Inflammatory macrophage (primary cell): ENCODE measurements at places on chromosomes 2 and 18.

GRCh38 chr2:241223211-241224017, 34.9 kb downstream of the ANO7 start:
- DNase-seq, result no peak

DNA sequence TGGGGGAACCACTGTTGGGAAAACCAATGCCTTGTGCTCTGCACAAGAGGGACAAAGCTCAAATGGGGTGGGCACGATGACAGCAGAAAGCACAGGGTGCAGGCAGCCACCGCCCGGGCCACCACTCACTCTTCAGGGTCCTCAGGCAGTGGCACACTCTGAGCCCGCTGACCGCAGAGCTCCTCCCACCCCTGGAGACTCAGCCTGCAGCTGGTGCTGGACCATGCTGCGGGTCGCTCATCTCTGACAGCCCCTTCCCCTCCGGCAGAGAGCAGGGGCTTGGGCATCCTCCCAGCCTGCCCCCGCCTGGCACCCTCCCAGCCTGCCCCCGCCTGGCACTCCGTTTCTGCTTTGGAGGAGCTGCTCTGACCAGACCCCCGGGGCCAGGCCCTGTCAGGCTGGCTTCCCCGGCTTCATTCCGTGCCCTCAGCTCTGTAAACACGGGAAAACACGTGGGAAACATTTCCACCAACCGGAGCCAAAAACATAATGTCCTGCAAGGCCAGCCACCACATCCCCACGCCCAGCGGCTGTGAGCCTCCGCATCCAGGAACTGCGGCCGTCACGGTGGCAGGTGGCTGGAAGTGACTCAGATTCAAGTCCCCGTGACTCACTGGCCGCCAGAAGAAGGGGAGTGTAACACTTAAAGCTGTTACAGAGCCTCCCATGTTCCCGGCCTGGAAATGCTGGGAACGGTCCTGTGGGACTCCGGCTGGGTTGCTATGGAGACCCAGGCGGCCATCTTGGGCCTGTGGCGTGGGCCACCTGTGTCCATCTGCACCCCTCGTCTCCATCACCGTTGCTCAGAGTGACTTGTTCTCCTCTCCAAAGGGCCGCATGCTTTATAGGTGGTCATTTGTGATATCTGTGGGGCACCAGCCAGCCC, 6.8 kb upstream of the SNED1 start:
- DNase-seq, result peak; percentile 39

GRCh38 chr18:74669136-74669798, 71.6 kb downstream of the ZNF407 start:
- DNase-seq, result no peak

- DNase-seq, result no peak
Observed at GRCh38 chr2:232615339-232615738, 18.1 kb upstream of the EFHD1 start.

- DNase-seq, result peak; percentile 84
Observed at GRCh38 chr2:8438476-8438875, 243.4 kb upstream of the ID2 start.

DNA sequence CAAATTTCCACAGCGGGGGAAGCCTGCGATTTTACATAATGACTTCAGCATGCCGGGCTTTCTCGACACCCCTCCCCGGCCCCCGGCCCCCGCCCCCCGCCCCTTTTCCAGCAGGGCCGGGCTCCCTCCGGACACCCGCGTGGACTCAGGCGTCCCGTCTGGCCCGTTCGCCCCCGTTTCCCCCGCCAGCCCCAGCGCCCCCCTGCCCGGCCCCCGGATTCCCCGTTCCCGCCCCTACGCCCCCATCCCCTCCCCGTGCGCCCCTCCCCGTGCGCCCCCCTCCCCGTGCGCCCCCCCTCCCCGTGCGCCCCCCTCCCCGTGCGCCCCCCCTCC, 456 bp upstream of the NFATC1 start:
- DNase-seq, result no peak

DNA sequence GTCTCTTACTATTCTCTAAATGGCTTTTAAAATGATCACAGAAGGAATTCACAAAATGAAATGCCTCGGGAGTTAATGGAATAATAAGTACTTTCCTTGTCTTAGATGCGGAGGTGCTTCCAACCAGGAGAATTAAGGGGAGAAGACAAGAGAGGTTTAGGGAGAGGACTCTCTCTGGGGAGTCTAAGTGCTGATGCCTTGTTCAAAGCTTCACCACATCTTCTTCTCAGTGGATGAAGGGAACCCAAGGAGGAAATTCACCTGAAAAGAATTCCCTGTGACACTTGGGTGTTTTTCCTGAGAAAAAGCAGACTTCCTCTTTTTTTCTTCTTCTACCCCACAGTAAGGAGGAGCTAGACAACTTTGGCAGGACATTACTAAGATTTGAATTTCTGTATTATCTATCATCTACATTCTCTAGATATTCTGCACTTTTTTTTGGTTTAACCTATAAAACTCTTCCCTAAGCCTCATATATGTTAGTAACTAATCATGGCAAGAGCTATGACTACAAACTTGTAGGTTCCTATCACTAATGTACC, 70.1 kb upstream of the GRB14 start:
- DNase-seq, result no peak

GRCh38 chr2:157427003-157427921, 16.6 kb downstream of the CYTIP start:
- no peak for DNase-seq

GRCh38 chr18:53380063-53380639, 844.3 kb downstream of the MBD2 start:
- peak; percentile 7 for DNase-seq

GRCh38 chr2:28269019-28269784, 123.5 kb upstream of the FOSL2 start:
- no peak for DNase-seq

- DNase-seq, result no peak
Observed at GRCh38 chr2:44642123-44642857, 280.5 kb downstream of the CAMKMT start.

DNA sequence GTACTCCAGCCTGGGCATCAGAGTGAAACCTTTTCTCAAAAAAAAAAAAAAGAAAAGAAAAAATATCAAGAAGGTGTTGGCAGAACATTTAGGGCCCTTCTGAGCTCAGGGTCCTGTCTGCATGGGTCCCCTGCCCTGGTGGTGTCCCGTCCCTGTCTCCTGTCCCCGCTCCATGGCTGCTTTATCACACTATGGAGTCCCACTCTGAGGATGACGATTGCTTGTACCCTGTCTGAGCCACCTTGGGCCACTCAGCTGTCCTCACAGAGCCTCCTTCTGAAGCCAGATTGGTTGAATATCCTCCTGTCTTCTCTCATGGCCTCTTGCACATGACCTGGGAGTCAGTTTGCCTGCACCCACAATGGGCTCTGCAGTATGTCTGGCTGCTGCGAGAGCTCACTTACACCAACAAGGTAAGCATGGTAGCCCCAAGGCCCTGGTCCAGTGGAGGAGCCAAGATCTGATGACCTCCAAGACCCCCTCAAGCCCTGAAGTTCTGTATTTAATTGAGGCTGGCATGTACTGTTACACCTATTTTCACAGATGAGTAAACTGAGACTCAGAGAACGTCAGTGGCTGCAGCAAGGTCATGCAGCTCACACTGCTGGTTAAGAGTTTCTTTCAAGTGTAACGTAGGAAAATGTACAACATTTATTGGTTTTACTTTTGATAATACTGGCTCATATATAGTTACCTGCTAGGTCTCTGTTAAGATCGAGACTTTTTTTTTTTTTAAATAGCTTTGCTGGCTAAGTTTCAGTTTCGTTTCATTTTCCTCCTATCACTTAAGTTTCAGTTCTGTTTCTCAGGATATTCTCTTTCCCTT, 16.9 kb upstream of the ZCCHC2 start:
- peak; percentile 54 for DNase-seq

DNA sequence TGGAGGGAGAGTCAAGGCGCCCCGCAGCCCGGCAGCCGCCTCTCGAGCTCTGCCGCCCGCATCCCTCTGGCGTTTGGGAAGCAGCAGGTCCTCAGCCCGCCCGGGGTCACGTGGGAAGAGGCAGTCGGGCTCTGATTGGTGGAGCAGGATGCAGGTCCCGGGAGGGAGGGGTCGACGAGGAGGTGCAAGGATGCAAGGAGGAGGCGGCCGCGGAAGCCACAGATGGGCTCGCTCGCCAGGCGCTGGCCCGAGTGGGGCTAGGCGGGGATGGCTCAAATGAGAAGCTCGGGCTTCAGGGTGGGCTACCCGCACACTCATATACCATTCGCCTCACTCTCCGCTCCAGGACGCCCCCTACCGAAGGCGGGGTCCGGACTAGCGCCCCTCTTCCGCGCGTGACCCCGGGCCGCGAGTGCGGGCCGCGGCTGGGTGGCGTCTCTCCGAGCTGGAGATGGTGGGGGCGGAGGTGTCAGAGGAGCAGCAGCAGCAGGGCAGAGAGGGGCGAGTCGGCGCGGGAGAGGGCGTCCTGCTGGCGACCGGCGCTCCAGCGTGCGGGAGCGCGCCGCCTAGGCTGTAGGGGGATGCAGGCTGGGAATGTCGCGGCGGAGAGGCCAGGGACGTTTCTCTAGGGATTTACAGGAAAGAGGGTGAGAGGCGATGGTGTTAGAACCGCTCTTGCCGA, at the start of gene TMEFF2:
TSS of gene TMEFF2 (minus strand) at position 68 of the 682 bp plus-strand sequence. CDS start 409 bp downstream, outside the sequence.
- peak; percentile 8 for DNase-seq

- DNase-seq, result no peak
Observed at GRCh38 chr18:56173542-56174220, 464.7 kb downstream of the TXNL1 start.

DNA sequence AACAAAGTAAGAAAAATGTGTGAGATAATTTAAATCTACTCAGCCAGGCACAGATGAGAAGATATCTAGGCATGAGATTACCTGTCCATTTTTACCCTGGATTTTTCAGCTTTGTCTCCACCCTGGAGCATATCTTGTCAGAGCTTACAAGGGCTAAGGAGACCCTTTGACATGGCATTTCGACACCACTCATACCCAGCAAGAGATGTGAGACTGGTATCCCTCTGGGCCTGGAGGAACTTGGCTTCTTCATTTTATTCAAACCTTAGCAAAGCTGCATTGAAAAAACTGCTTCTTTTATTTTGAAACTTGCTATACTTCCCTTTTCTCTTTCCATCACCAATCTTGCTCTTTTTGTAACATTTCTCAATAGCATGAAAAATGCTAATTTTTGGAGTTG, 194.9 kb upstream of the HNMT start:
- no peak for DNase-seq

DNA sequence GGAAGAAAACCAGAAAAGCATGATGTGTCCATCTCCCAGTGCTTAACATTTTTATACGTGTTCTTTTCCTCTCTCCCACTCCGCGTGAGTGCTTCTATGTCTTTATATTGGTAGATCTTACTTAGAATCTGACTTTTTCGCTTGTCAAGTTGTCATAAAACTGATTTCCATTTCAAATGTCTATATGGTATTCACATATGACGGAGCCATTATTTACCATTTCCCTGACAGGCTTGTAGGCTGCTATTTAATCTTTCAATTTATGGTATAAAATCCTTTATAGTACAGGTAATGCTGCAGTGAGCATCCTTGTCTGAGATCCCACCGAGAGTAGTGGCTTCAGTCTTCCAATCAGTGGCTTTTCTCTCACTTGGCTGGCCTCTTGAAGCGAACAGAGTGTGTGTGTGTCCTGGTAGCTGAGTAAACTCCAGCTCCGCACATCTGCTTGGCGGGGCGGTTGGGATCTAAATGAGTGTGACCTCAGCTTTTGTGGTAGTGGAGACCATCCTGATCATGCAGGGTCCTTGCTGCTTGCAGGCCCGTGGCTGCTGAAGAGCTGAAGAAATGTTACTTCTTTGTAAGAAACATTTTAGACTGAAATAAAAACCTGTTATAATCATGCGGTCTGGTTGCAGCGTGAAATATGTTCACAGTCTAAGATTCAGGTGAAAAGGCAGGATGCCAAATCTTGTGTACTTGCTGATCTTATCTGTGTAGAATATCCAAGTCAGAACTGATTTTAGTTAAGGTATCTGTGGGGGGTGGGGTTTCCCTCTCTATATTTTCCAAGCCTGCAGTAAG, 40.2 kb downstream of the INPP4A start:
- no peak for DNase-seq

- no peak for DNase-seq
Observed at GRCh38 chr2:120939595-120940318, 204.1 kb downstream of the GLI2 start.

GRCh38 chr18:29892960-29893558, 1149.5 kb downstream of the DSC3 start:
- DNase-seq, result no peak

DNA sequence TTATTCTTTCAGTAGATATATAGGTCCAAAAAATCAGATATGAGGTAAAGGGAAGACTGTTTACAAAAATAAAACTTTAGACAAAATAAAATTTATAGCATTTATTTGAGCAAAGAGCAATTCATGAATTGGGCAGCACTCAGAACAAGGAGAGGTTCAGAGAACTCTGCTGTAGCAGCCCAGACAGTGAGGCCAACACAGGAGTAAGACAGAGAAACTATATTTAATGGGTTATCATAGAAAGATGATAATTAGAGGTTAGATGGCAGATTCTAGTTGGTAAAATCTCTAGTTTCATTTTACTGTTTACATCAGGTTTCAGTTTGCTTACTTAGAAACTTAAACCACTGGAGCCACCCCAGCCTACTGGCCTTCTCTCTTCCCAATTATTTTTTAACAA, 30.1 kb upstream of the SP140L start:
- no peak for DNase-seq

DNA sequence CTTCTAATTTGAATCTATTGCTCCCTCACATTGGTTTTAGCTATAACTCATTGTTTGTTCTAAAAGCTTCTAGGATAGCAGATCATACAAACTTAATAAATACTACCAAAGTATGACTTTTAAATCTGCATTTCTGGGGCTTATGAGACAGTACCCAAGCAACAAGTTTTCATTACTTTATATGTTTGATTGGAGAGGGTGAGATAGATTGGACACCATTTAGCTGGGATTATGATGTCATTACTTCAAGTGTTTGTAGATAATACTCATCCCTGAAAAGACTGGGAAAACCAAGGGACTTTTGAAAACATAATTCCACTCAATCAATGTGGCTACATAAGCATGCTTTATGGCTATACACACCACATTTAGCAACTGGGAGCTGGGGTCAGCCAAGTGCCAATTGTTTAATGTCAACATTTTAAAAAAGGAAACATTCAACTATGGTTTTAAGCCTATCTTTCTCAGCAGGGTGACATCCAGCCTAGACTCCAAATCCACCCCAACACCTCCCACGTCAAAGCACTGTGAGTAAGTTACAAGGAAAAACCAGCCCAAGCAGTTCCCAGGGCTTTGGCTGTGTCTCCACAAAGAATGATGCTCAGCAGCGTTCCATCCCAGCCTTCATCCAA, 119.9 kb downstream of the ETAA1 start:
- DNase-seq, result no peak

GRCh38 chr2:241432824-241433448, 75.4 kb downstream of the STK25 start:
- no peak for DNase-seq

- DNase-seq, result no peak
Observed at GRCh38 chr18:8616028-8616401, 6.8 kb downstream of the RAB12 start.

- DNase-seq, result no peak
Observed at GRCh38 chr2:190043441-190043840, 19.1 kb downstream of the MSTN start.

GRCh38 chr2:182167882-182168281, 182.2 kb downstream of the PPP1R1C start:
- no peak for DNase-seq

DNA sequence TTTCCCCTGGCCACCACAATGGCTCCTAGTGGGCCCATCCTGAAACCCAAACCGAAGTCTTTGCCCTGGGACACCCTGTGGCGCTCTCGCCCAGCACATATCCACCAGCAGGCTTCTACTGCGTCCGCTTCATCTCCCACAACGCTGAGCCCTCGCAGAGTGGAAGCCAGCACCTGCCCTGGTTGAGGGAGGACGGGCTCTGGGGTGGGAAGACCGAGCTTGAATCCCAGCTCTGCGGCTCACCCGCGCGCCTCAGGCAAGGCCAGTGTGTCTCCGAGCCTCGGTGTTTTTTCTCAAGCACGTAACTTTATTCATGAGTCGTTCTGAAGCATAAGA, 15.6 kb downstream of the KLF11 start:
- DNase-seq, result no peak
